Activated naive CD4-positive, alpha-beta T cell treated with anti-CD3 and anti-CD28 coated beads, Interleukin-2, amount 50 U/mL, for 72 hours (primary cell): ENCODE measurements at places on chromosomes 16 and 17.

- no peak for DNase-seq
Measured at GRCh38 chr17:21774263-21774662, 81.9 kb downstream of the KCNJ18 start.

DNA sequence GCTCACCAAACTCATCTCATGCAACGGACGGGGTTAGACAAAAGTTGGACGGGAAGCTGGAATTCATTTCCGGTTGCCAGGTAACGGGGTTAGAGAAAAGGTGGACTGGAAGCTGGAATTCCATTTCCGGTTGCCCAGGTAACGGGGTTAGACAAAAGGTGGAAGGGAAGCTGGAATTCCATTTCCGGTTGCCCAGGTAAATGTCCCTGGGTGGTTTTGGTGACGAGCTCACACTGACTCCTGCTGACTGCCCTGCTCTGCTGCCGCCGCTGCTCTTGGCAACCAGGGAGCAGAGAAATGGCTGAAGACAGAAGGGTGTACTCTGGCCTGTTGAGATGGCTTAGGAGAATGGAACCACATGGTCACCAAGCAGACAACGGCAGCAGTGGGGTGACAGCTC is 170.3 kb upstream of the RPH3AL start:
- DNase-seq: no peak

- no peak for DNase-seq
Measured at GRCh38 chr17:1515640-1516387, 598 bp downstream of the INPP5K start.

DNA sequence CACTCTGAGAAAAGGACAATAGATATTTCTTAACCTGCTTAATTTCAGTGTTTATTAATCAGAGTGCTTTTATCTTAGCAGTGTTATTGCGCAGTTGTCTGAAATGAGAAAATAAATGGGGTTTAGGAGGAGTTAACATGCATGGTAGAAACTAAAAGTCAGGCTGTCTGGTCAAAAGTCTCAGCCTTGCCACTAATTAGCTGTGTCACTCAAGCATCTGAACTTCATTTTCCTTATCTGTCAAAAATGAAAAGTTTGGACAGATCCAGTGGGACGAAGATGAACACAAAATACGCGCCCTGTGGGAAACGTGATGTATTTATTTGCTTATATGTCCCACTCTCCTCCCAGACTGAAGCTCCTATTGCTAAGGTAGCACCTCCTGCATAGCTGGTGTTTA is 6.3 kb upstream of the MEIOB start:
- DNase-seq: no peak

DNA sequence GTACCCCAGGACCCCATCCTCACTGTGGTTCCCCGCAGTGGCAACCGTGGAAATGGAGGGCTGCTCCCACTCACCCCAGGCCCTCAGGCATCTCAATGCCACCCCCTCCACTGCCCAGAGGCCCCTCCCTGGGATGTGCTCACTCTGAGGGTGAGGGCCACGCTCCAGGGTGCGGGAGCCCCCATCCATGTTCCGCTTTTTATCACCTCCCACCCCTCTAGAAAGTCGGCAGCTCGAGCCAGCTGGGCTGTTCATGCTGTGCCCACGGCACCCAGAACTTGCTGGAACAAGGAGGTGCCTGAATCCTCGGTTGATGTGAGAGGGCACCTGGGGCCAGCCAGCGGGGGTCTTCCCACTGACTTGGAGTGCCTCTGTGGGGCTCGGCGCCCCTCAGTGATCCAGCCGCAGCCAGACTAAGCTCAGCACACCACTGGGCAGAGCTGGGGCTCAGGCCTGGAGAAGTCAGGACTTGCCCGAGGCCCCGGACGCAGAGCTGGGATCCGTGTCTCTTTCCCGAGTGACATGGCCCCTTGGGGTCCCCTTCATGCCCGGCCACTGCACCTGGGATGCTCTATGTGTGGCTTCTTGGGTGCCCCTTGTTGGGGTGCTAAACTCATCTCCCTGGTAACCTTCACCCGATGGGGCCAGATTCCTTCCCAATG is 143.1 kb upstream of the GSE1 start:
- no peak for DNase-seq

- DNase-seq: no peak
Measured at GRCh38 chr17:81337476-81337879, 42.4 kb upstream of the SLC38A10 start.

GRCh38 chr16:66515596-66516508 is 34.1 kb downstream of the TK2 start:
- no peak for DNase-seq

DNA sequence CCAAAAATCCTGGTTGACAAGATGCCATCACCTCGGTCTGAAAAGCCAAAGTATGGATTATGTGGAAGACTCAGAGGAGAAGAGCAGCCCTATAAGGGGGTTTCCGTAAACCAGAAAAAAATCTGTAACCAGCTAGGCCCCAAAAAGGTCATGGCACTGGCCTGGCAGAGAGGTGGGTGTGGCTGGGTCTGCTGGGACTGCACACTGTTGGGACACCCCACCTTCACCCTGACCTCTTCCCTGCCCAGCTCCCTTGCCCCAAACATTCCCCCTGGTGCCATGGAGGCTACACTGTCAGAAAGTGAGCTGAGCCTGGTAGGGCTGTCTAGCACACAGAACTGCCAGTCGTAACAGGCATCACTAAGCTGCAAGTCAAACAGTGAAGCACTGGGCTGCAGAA is 6.5 kb downstream of the SLC47A2 start:
- DNase-seq: no peak

GRCh38 chr17:7951143-7951792 is 19.3 kb downstream of the CNTROB start:
- no peak for DNase-seq

- no peak for DNase-seq
Measured at GRCh38 chr16:86874141-86874540, 295.8 kb downstream of the FOXL1 start.

DNA sequence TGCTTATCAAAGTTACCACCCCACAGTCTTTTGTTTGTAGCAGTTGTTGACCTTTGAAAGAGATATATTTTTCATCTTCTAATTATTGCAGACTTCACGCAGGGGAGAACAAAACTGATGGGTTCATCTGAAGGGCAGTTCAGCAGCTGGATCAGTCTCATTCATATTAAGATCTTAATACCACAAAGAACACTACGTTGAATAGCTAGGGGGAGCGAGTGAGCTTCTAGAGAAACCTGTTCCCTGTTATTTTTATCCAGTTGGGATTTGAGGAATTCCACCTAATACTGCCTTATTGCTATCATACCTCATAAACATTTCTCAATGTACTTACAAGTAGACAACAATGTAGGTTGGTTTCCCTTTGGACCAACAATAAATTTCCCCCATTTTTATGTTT is 306.1 kb upstream of the KIF2B start:
- DNase-seq: no peak

GRCh38 chr16:66850115-66850815 is 6.1 kb downstream of the CA7 start:
- DNase-seq: peak; percentile 34

DNA sequence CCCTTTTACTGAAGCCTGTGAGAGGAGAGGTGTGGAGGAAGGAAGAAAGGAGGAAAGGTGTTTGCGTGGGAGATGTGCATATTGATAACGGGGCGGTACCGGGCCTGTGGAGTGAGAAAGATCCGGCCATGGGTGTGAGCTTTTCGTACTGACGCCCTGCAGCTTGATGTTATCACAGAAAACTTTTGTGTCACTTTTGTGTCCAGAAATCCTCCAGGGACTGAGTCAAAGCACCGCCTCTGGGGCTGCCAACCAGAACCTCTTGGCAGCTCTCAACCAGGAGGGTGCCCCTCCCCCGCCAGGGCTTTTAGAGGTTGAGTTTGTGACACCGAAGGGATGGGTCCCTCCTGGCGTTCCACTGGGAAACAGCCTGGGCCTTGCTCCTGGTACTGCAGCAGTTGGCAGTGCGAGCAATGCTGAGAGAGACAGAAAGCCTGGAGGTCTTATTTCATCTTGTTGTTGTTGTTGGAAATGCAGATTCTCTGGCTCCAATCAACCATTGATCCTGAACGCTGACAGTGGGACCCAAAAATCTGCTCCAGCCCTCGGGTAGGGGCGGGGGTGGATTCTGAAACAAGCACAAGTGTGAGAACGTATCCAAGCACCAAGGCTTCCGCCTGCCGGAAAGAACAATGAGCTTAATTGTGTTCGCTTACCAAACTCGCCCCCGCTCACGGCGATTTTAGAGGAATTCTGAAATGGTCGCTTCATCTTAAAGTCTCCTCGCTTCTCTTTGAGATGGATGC is 65.0 kb downstream of the CRISPLD2 start:
- no peak for DNase-seq

- DNase-seq: no peak
Measured at GRCh38 chr16:5064915-5065314, 841 bp downstream of the C16orf89 start.

DNA sequence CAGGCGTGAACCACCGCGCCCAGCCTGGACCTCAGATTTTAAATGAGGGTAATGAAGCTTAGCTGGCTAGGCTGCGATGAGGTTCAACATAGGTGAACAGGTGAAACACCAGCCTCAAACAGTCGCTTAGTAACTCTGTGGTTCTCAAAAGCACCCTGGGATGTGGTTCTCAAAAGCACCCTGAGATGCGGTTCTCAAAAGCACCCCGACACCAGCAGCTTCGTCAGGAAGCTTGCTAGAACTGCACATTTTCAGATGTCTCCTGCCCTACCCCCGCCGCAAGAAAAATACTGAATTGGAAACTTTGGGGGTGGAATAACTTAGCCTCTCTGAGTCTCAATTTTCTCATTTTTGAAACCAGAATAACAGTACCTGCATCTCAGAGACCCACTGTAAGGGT is 86.7 kb upstream of the XYLT1 start:
- no peak for DNase-seq

DNA sequence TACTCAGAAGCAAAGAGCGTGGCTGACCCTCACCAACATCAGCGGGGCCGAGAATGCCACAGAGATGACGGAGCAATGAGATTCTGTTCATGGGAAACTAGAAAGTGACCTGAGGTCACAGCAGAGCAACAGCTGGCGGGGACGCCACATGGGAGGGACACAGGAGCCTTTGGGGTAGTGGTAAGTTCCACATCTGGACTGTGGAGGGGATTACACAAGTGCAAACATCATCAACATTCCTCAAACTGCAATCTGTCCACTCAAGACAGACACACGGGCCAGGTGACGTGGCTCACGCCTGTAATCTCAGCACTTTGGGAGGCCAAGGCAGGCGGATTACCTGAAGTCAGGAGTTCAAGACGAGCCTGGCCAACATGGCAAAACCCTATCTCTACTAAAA is 11.2 kb downstream of the HAGH start:
- DNase-seq: no peak

DNA sequence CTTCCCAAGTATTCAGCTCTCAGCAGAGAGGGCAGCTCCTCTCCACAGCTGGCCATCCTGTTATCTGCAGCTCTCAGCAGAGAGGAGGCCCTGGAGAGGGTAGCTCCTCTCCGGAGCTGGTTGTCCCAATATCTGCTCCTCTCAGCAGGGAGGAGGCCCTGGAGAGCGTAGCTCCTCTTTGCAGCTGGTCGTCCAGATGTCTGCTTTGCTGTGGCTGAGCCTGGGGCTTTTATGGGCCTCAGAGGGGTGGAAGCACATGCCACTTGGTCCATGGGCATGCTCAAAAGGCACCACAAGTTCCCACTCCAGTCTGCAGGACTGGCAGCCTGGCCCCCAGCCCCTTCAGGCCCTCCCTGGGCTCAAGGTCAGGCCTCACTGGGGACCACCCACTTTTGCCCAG is 314.3 kb downstream of the KCNJ2 start:
- DNase-seq: no peak

DNA sequence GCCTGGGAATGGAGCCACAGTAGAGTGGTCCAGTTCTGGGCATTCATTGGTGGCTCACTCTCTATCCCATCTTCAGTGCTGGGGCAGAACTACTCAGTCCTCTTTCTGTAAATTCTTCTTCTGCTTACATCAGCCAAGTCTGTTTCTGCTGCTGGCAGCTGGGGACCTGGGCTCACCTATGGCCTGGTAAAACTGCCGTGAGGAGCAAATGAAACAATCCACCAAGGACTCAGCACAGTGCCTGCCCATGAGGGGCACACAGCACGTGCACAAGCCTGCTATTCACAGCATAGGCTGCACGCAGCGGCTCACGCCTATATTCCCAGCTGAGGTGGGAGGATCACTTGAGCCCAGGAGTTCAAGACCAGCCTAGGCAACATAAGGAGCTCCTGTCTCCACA is 30.9 kb upstream of the SNN start:
- DNase-seq: no peak

DNA sequence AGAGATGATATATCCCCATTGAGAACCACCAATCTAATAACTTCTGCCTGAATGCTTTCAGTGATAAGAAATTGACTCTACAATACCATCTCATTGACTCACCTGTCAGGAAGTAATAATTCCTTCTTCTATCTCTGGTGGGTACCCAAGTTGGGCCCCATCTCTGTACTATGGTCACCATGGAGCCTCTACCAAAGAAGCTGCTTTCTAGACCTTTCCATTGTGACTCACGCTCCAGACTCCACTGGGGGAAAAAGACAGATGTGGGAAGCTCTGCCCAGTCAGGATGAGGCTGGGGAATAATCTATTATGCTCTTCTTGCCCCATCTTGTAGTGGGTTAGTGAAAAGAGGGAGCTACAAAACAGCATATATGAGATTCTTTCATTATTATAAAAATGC is 100.4 kb downstream of the COPRS start:
- no peak for DNase-seq

DNA sequence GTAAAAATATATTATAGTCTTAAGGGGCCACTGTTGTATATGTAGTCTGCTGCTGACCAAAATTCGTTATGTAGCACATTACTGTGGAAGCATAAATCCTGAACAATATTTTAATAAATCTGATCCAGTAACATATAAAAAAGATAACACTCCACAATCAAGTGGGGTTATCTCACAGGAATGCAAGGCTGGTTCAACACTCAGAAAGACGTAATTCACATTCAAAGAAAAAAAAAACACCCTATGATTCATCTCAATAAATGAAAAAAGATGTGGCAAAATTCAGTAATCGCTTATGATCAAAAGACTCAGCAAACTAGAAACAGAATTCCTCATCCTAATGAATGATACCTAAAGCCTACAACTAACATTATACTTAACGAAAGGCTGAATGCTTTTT is 47.8 kb downstream of the CREBBP start:
- DNase-seq: no peak

- no peak for DNase-seq
Measured at GRCh38 chr16:54921206-54921824, 9.3 kb upstream of the IRX5 start.

- peak; percentile 35 for DNase-seq
Measured at GRCh38 chr17:79952265-79952877, 83.3 kb downstream of the TBC1D16 start.

GRCh38 chr16:86072328-86073102 is 173.6 kb downstream of the IRF8 start:
- peak; percentile 43 for DNase-seq

DNA sequence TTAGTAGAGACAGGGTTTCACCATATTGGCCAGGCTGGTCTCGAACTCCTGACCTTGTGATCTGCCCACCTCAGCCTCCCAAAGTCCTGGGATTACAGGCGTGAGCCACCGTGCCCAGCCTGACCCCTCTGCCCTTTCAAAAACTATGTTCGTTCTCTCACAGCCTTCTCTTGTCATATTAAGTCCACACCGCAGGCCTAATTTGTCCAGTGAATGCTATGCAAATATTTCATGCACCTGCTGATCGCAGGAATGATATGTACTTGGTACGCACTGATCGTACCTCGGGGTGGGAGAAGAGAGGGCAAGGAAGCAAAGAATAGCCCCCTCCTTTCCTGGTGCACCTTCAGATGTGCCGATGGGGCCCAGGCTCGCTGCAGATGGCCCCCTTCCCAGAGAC is 3.0 kb upstream of the BIRC5 start:
- no peak for DNase-seq

- DNase-seq: no peak
Measured at GRCh38 chr16:55949518-55949917, 74.3 kb upstream of the CES5A start.

- no peak for DNase-seq
Measured at GRCh38 chr16:17277981-17278381, 192.8 kb downstream of the XYLT1 start.
